Fibroblast of skin of left quadriceps (primary cell): ENCODE measurements at places on chromosomes 13 and 19.

GRCh38 chr19:49104229-49104864 is 9.8 kb upstream of the LIN7B start:
- no peak for DNase-seq

- no peak for DNase-seq
Measured at GRCh38 chr13:106140476-106140875, 395.0 kb downstream of the EFNB2 start.

DNA sequence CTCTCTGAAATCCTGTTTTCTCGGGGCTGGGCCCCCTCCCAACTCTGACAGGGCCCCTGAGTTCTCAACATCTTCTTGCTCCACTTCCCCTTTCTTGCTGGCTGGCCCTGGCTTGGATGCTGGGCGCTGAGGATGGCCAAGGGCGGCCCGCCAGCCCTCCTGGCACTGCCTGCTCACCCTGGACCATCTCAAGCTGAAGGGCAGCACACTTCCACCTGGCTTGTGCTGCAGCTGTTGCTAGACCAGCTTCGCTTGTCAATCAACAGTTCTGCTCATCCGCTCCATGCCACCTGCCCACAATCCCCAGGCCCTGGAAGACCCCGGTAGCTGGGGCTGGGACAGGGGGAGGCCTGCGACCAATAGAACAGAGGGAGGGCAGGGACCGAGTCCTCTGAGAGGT is 6.9 kb upstream of the GMIP start:
- no peak for DNase-seq

DNA sequence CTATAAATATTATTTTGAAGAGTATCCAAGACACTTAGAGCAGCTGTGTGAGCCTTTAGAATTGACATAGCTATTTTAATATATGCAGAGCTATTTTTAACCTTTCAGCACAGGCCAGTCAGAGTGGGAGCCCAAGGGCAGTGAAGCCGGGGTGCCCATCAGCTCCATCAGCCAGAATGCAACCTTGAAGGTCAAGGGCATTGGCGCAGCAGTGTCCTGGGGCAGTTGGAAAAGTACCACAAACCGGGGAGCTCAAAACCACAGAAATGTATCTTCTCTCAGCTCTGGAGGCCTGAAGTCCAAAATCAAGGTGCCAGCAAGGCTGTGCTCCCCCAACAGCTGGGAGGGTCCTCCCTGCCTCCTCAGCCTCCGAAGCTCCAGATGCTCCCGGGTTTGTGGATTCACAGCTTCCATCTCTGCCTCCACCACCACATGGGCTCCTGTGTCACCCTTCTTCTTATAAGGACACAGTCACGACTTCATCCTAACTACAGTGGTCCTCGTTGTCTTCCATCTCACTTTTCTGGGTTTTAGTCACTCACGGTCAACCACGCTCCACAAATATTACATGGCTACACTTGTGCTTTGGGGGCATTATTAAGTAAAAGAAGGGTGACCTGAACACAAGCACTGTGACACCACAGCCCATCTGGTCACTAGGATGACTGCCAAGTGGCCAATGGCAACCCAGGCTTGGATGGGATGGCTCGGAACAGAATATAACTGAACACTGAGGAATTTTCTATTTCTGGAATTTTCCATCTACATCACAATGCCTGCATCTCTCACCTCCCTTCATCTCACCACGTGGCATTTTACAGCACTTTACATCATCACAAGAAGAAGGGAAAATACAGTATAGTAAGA is 15.9 kb upstream of the GAS6 start:
- DNase-seq, result no peak

DNA sequence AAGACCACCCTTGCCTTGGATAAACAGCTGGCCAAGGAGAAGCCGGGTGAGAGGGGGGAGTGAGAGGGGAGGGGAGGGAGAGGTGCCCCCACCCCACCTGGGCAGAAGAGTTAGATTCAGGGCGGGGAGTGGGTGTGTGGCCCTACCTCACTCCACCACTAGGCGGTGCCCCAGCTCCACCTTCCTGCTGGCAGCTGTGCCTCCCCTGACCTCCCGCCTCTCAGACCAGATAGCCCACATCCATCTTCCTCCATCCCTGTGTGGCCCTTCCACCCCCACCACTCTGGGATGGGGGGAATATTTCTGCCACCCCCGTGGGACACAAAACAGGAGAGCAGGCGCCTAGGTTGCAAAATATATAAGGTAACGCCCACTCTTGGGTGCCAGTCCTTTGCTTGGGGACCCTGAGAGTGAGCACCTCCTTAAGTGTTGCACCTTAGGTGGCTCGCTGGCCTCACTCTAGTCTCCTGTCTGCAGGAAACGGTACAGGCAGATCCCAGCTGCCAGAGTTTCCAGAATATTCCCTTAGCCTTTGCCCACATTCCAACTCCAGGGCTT is 13.8 kb upstream of the EHD2 start:
- DNase-seq, result no peak

GRCh38 chr13:84823528-84823927 is 941.3 kb upstream of the SLITRK1 start:
- no peak for DNase-seq

GRCh38 chr19:50206191-50206590 is 2.8 kb downstream of the MYH14 start:
- no peak for DNase-seq

DNA sequence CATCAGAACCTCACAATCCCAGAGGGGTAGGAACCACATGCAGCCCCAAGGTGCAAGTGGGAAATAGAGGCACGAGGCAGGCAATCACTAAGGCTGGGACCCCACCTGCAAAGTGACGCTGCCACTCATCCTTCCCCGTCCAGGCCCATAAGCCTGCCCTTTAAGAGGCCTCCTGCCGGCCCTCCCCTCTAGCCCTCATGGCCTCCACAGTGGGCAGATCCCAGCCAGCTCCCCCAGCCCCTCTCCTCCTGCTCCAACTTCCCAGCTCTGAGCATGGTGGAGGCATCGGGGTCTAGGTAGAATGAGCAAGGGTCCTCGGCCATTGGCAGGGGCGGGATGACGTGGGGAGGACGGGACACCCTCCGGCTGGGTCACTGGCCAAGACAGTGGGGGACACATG is 2.7 kb downstream of the ZSCAN18 start:
- no peak for DNase-seq

DNA sequence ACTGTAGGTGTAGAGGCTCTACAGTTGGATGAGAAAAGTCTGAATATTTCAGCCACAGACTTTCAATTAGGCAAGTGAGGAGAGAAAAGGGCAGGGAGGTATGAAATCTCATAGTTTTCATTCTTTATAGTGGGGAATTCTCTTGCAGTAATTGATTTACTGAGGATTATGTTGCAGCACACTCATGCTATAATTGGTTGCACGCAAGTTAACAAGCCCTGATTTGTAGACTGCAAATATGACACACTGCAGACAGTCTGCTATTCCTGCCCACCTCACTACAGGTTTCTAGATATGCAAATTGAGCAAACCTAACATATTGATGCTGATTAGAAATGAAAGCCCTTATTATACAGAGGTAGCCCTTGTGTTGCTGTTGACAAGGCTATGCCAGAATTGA is 139.4 kb downstream of the LHFPL6 start:
- DNase-seq, result no peak

DNA sequence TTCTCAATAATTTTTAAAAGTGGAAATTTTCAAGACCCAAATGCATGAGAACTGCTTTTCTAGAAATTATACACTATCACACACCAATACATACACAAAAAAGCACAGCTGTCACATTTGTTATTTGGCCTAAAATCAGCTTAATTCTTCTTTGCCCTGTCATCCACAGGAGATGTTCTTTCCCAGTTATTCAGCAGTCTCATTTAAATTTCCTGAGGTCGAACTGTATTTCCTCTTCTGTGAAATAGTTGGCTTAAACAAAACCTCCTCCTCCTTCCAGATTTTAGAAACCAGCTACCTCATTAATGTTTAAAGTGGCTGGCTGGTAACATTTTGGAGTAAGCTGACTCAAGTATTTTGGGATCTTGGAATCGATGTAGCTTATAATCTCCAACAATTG is 39.1 kb downstream of the SMAD9 start:
- DNase-seq, result no peak

DNA sequence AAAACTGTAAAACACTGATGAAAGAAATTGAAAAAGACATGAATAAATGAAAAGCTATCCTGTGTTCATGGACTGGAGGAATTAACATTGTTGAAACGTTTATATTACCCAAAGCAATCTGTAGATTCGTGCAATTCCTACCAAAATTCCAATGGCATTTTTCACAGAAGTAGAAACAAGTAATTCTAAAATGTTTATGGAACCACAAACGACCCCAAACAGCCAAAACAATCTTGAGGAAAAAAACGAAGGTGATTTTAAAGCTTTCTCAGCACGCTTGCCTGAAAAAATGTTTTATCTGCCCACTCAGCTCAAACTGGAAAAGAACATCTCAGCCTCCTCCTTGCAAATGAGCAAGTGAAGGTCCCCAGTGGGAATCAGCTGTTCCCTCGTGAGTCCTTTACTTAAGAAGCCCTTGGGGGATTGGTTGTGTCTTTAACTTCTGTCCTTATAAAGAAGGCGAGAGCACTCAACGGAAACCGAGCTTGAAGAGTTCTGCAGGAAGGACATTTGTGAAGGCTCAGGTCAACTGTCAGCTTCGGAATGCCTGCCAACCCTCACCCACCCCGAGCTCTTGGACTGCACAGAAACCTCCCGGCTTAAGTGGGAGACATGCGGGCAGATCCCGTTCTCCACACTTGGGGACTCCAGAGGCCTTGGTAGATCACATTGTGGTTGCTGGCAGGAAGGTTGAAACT is 256.0 kb upstream of the IRS2 start:
- peak; percentile 49 for DNase-seq

- DNase-seq, result peak; percentile 10
Measured at GRCh38 chr19:6476155-6476895, 5.3 kb downstream of the DENND1C start.

GRCh38 chr19:30792561-30793505 is 420.6 kb downstream of the ZNF536 start:
- no peak for DNase-seq

DNA sequence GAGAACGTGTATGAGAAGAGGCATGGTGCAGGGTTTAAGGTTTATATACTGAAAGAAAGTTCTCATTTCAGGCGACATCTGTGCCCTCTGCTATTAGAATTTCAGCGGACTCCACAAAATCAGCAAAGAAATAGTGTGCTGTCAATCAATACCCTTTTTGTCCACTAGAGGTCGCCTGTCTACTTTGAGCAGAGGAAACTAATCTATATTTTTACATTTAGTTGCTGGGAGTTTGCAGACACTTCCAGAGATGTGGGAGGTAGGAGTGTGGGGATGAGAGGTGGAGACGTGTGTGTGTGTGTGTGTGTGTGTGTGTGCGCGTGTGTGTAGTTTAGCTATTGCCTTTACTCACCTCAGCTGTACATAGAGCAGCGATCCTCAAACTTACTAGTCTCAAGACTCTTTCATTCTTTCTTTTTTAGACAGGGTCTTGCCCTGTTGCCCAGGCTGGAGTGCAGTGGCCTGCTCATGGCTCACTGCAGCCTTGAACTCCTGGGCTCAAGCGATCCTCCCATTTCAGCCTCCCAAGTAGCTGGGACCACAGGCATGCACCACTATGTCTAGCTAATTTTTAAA is 9.7 kb downstream of the INAFM1 start:
- peak; percentile 38 for DNase-seq

- DNase-seq, result no peak
Measured at GRCh38 chr19:39843919-39844793, 2.0 kb downstream of the FBL start.

DNA sequence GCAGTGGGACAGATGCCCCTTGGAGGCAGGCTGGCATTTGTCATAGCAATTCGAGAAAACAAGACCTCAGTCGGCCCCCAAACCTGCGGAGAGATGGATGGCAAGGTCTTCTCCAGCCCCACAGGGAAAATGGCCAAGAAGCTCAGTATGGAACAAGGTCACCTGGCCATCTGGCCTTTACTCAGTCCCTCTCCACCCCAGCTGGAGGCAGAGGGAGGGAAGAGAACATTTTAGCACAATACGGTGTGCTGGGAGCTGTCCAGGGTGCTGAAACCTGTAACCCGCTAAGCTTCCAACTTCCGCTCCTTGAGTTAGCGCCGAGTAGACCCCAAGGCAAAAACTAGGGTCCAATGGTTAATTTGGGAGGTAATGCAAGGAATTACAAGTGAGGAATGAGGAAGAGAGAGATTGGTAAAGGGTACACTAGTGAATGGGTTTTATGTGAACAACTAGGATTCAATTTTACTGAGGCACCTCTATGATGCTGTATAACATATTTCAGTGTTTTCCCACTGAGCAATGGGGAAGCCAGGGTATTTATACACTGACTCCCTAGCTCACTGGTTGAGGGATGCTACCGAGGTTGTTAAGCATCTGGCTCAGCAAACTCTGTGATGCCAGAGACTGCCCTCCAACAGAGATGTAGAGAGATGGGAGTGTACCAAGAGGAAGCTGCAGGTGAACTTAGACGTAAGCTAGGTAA is 64.3 kb downstream of the CACNA1A start:
- DNase-seq, result peak; percentile 17

DNA sequence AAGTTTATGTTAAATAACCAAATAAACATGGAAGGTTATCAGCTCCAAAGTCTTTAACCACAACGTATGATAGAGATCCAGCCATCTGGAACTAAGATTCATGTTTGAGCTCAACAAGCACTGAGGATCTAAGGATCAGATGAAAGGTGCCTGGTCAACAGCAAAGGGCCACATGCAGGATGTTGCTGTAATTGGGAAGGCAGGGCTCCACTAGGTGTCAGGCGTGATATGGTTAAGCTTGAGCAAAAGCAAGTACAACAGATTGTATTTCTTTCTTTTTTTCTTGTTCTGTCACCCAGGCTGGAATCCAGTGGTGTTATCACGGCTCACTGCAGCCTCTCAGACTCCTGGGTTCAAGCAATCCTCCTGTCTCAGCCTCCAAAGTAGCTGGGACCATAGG is 12.0 kb downstream of the EBPL start:
- no peak for DNase-seq

DNA sequence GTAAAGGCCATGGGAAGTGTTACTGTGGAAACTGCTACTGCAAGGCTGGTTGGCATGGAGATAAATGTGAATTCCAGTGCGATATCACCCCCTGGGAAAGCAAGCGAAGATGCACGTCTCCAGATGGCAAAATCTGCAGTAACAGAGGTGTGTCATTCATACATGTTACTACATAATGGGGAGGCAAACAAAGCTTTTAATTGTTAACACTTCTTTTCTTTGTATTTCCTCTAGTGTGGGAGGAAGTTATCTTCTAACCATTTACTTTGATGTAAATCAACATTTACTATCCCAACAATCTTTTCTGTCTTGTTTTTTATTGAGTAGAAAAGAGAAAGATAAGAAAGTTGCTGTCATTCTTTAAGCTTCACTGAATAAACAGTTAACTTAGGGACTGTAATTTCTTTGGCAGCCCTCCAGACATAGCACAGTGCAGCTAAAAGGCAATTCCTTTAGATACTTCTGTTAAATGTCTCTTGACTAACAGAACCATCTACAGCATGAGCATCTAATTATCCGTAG is 126.9 kb downstream of the ITGBL1 start:
- peak; percentile 32 for DNase-seq

DNA sequence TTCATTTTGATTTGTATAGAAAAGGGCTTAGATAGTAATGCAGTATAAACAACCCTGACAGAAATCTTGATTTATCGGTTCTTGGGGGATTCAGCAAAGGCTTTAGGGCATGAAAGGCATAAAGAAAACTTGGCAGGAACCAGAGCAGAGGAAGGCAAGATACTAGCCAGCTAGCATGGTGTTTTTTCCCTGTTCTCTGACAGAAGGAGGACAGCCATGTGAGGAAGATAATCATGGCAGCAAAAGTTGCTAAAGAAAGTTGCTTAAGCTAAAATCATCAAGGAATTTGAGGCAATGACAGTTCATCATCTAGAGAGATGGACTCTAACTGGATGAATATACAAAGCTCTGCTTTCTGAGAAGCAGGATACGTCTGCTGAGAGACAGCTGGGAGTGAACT is 294.1 kb downstream of the KCNRG start:
- DNase-seq, result no peak
